Endothelial cell of umbilical vein (primary cell): ENCODE measurements at places on chromosomes 16 and 17. TPM values are rescaled to one million over a fixed set of nuclear protein-coding genes. Genes with fewer than 3 reads are reported as not detected.

GRCh38 chr17:27072885-27073284, 221.0 kb upstream of the WSB1 start:
- no peak for DNase-seq
- H3K27me3 ChIP-seq = no peaks in the 10 kb centered on the region
- no peaks in the 10 kb centered on the region for H3K4me1 ChIP-seq
- no peak overlapping the region for H3K4me3 ChIP-seq
- H3K27ac ChIP-seq = no peak overlapping the region

Gene DHODH
- total RNA-seq = 9.2 and 9.7 TPM in 2 replicates

GRCh38 chr17:58956997-58957724, 149.5 kb downstream of the TRIM37 start:
- peak overlapping the region; percentile 64 for H3K27ac ChIP-seq
- no peaks in the 10 kb centered on the region for H3K36me3 ChIP-seq
- no peak overlapping the region for H3K4me3 ChIP-seq
- no peaks in the 10 kb centered on the region for H3K27me3 ChIP-seq
- DNase-seq = peak; percentile 61
- peaks cover 13% of the 10 kb centered on the region for H3K4me1 ChIP-seq

GRCh38 chr17:64244165-64244564, 18.9 kb downstream of the TEX2 start:
- DNase-seq = no peak
- no peaks in the 10 kb centered on the region for H3K27me3 ChIP-seq
- H3K36me3 ChIP-seq = no peaks in the 10 kb centered on the region
- no peak overlapping the region for H3K4me3 ChIP-seq
- peaks cover 6% of the 10 kb centered on the region for H3K4me1 ChIP-seq
- H3K27ac ChIP-seq = no peak overlapping the region

GRCh38 chr16:68069511-68070248, 15.5 kb upstream of the NFATC3 start:
- no peak overlapping the region for H3K27ac ChIP-seq
- peaks cover 9% of the 10 kb centered on the region for H3K4me1 ChIP-seq
- no peak for DNase-seq
- H3K27me3 ChIP-seq = no peaks in the 10 kb centered on the region

- DNase-seq = no peak
- H3K27me3 ChIP-seq = no peaks in the 10 kb centered on the region
- H3K27ac ChIP-seq = no peak overlapping the region
- H3K4me1 ChIP-seq = no peaks in the 10 kb centered on the region
- H3K4me3 ChIP-seq = no peak overlapping the region
- peaks cover 20% of the 10 kb centered on the region for H3K36me3 ChIP-seq
These were observed 23.9 kb downstream of the PTRH2 start for GRCh38 chr17:59683283-59683682.

GRCh38 chr17:28267720-28268609, 51.0 kb upstream of the TMEM97 start:
- no peaks in the 10 kb centered on the region for H3K4me1 ChIP-seq
- no peaks in the 10 kb centered on the region for H3K27me3 ChIP-seq
- H3K4me3 ChIP-seq = no peak overlapping the region
- H3K27ac ChIP-seq = no peak overlapping the region
- no peaks in the 10 kb centered on the region for H3K36me3 ChIP-seq
- DNase-seq = no peak

- no peak overlapping the region for H3K4me3 ChIP-seq
- H3K36me3 ChIP-seq = no peaks in the 10 kb centered on the region
- no peak for DNase-seq
- H3K27me3 ChIP-seq = no peaks in the 10 kb centered on the region
- peaks cover 21% of the 10 kb centered on the region for H3K4me1 ChIP-seq
These were observed 8.0 kb upstream of the AKTIP start for GRCh38 chr16:53511084-53511402.

DNA sequence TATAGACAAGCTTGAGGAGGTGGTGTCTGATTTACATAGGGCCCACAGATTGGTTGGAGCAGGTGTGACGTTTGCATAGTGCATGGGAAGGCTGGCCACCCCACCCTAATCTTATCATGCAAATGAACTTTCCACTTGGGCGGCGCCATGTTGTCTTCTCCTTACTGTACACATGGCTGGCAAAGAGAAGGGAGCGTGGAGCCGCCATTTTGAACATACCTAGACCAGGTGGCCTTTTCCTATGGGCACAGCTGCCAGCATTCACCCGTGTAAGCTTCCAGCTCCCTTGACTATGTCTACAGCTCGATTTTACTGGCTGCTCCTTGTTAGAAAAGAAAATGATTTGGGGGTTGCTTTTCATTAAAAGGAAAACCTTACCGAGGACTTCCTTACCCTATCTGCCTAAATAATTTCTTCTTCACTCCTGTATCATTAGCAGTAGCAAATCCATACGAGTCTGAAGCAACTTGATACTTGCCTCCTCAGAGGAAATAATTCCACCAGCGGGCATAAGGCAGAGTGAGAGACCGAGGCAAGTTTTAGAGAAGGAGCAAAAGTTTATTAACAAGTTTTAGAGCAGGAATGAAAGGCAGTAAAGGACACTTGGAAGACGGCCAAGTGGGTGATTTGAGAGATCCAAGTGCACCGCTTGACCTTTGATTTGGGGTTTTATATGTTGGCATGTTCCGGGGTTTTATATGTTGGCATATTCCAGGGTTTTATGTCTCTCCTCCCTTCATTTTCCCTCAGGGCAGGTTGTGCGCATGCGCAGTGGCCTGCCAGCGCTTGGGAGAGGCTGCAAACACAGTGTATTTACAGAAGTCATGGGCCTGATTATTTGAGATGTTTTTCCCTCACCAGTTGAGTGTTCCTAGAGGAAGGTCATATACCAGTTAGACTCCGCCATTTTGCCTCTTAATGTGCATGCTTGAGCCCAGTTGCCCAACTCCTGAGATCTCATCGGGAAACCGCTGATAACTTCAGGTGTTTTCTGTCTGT, 65.7 kb downstream of the MARF1 start:
- no peaks in the 10 kb centered on the region for H3K27me3 ChIP-seq
- H3K4me1 ChIP-seq = peaks cover 11% of the 10 kb centered on the region
- no peaks in the 10 kb centered on the region for H3K36me3 ChIP-seq
- no peak for DNase-seq
- H3K4me3 ChIP-seq = no peak overlapping the region
- H3K27ac ChIP-seq = no peak overlapping the region

Gene PDILT
- total RNA-seq = not detected in 2 replicates

Gene CCL14
- total RNA-seq = 9.5 and 21.3 TPM in 2 replicates

DNA sequence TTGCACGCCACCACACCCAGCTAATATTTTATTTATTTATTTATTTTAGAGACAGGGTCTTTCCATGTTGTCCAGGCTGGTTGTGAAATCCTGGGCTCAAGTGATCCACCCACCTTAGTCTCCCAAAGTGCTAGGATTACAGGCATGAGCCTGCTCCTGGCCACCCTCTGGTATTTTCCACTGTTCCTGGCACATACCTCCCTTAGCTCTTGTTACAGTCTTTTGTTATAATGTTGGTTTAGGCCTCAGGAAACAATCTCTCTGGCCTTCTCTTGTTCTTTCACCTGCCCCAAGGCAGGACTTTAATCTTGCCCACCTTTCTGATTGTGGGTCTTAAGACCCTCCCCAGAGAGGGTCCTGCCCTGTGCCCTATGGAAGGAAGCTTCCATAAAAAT, 3.6 kb upstream of the CYTH1 start:
- no peaks in the 10 kb centered on the region for H3K36me3 ChIP-seq
- peaks cover 4% of the 10 kb centered on the region for H3K4me1 ChIP-seq
- no peak overlapping the region for H3K4me3 ChIP-seq

- no peak for DNase-seq
- no peaks in the 10 kb centered on the region for H3K36me3 ChIP-seq
- no peak overlapping the region for H3K27ac ChIP-seq
- H3K4me1 ChIP-seq = no peaks in the 10 kb centered on the region
- H3K4me3 ChIP-seq = no peak overlapping the region
These were observed 82.6 kb downstream of the CACNG1 start for GRCh38 chr17:67126983-67127382.

DNA sequence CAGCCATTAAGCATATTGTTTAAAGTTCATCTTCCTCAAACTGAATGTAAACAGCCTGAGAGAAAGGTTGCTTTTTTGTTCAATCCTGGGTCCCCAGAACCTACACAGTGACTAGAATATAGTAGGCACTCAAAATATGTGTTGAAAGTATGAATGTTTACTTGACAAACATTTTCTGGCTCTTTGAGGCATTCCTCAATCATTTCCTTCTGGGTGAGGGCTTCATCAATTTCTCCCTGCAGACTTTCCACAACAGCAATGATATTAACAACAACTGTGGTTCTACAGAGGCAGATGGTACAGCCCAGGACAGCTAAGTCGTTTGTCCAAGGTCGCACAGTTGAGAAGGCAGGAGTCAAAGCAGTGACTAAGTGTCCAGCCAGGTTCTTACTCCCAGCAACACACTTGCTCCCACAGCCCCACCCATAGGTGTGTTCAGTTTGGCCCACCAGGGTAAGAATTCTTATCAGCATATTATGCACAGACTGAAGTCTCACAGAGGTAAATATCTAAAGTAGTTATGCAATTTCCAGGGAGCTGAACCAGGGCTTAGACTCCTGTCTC, 61.1 kb downstream of the HS3ST3B1 start:
- no peak overlapping the region for H3K27ac ChIP-seq
- DNase-seq = no peak
- H3K4me3 ChIP-seq = no peak overlapping the region
- no peaks in the 10 kb centered on the region for H3K27me3 ChIP-seq
- no peaks in the 10 kb centered on the region for H3K36me3 ChIP-seq
- H3K4me1 ChIP-seq = no peaks in the 10 kb centered on the region

Gene CTRB1
- total RNA-seq = not detected in 2 replicates

DNA sequence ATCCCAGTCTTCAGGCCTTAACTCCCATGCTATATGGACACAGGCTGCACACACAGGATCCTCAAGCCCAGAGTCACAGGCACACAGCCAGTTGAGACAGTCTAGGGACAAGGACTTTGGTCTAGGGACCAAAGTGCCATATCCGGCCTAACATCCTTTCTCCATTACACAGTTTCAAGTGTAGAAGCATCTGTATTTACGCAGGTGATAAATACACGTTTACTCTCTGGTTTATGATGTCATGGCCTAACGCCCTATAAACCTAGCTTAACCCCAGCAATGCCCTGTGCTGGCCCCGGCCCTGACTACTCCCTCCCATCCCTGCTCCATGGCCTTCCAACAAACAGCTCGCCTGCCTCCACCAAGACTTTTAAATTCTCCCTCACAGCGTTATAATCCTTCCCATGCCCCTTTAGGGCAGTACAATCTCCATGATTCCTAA, 17.1 kb downstream of the CUEDC1 start:
- no peaks in the 10 kb centered on the region for H3K27me3 ChIP-seq
- H3K4me1 ChIP-seq = peaks cover 12% of the 10 kb centered on the region
- H3K4me3 ChIP-seq = no peak overlapping the region
- H3K36me3 ChIP-seq = no peaks in the 10 kb centered on the region
- no peak for DNase-seq

Gene CDYL2
- 71.3 and 82.8 TPM in 2 replicates for total RNA-seq

Gene ITGAD
- total RNA-seq = not detected in 2 replicates

Gene EVI2A
- 0.22 TPM in 1 of 2 replicates, not detected in the other for total RNA-seq

Gene ZNF747
- 7.2 and 8.6 TPM in 2 replicates for total RNA-seq

Gene LGALS9B
- not detected in 2 replicates for total RNA-seq

DNA sequence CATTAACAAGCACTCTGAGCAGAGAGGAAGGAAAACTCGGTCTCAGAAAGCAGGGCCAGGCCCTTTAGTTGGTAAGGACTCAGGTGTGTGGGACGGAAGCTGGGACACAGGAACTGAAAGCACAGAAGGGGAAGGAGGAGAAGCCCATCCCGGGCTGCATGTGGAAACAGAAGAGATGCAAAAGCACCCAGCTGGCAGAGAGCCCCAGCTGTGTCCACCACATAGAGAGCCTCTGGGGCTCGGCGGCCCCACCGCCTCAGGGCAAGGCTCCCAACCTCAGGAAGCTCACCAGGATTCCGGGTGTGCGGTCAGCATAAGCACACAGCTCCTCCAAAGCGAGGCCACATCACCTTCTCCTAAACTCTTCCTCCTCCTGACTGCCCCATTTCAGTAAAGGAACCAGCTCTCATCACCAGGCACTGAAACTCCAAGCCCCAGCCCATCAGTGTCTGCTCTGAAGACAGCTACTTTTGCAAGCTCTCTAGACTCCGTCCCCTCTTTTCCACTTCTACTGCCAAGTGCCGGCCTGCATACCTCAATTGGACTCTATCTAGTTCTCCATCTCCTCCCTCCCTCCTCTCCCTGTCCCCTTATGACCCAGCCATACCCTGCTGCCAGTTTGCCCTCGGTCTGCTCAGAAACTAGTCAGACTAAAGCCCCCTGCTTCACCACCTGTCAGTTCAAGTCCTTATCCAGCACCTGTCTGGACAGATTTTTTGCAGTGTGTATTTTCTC, 6.0 kb downstream of the ST3GAL2 start:
- H3K27me3 ChIP-seq = no peaks in the 10 kb centered on the region
- no peak overlapping the region for H3K4me3 ChIP-seq
- peaks cover 72% of the 10 kb centered on the region for H3K4me1 ChIP-seq
- H3K27ac ChIP-seq = peak overlapping the region; percentile 60
- DNase-seq = no peak
- H3K36me3 ChIP-seq = no peaks in the 10 kb centered on the region

Gene IRX3
- total RNA-seq = not detected in 2 replicates

DNA sequence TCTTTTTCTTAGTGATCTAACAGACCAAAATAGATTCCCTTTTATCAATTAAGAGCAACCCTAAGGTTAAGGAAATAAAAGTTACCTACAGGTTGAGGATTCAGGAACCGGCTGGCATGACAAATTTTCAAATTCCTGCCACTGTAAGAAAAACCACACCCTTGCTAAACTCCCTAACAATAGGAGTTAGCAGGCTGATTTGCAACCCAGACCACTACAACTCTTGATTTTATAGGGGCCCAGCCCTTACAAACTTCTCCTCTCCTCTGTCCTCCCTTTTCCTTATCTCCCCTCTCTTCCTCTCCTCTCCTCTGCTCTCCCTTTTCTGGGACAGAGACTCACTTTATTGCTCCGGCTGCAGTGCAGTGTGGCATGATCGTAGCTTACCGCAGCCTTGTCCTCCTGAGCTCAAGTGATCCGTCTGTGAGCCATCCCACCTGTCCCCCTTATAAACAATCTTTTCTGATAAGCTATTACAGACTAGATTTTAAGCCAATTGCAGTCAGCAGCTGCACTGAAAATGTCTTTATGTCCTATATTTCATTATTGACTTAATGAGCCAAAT, 418.9 kb downstream of the CDH8 start:
- H3K4me3 ChIP-seq = no peak overlapping the region
- H3K4me1 ChIP-seq = no peaks in the 10 kb centered on the region
- no peak overlapping the region for H3K27ac ChIP-seq
- no peak for DNase-seq
- no peaks in the 10 kb centered on the region for H3K36me3 ChIP-seq

Gene P2RX1
- not detected in 2 replicates for total RNA-seq

Gene ENPP7
- not detected in 2 replicates for total RNA-seq

- no peak overlapping the region for H3K4me3 ChIP-seq
- no peaks in the 10 kb centered on the region for H3K27me3 ChIP-seq
- no peak overlapping the region for H3K27ac ChIP-seq
- H3K4me1 ChIP-seq = no peaks in the 10 kb centered on the region
- no peaks in the 10 kb centered on the region for H3K36me3 ChIP-seq
These were observed 66.3 kb downstream of the ZNF423 start for GRCh38 chr16:49789616-49790015.

Gene KCNJ12
- 0.44 and 0.51 TPM in 2 replicates for total RNA-seq

Gene SCNN1G
- total RNA-seq = not detected in 2 replicates

GRCh38 chr17:79915850-79916430, 76.7 kb upstream of the CBX4 start:
- no peak overlapping the region for H3K4me3 ChIP-seq
- no peak overlapping the region for H3K27ac ChIP-seq
- H3K4me1 ChIP-seq = peaks cover 6% of the 10 kb centered on the region
- no peak for DNase-seq

Gene ITGB3
- 49.9 and 60.0 TPM in 2 replicates for total RNA-seq

Gene RPL38
- 1,006 and 1,060 TPM in 2 replicates for total RNA-seq

Gene C17orf107
- total RNA-seq = 1.0 and 1.5 TPM in 2 replicates
